ENCODE measurements at places on chromosomes 13 and 19.

- no peak for DNase-seq
These were observed 7.1 kb downstream of the ARID3A start for GRCh38 chr19:932648-933552.

GRCh38 chr13:106989876-106990275 is 421.9 kb upstream of the ARGLU1 start:
- DNase-seq, result no peak

GRCh38 chr19:27759896-27760295 is 1453.1 kb downstream of the UQCRFS1 start:
- DNase-seq, result no peak

DNA sequence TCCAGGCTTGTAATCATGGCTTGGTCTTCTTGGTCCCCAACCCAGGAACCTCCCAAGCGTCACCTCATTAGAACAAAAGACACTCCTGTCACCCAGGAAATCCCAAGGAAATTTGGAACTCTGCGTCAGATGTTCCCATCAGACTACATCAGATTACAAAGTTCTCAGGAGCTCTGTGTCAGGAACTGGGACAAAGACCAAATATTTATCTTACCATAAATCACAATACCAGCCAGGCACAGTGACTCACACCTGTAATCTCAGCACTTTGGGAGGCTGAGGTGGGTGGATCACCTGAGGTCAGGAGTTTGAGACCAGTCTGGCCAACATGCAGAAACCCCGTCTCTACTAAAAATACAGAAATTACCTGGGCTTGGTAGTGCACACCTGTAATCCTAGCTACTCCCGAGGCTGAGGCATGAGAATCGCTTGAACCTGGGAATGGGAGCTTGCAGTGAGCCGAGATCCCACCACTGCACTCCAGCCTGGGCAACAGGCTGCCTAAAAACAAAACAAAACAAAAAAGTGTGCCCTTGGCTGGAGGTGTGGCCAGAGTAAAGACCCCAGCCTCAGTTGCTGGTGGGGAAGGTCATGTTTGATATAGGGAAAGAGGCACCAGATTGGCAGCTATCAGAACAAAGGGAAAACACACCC is 16.7 kb upstream of the CCDC124 start:
- no peak for DNase-seq

DNA sequence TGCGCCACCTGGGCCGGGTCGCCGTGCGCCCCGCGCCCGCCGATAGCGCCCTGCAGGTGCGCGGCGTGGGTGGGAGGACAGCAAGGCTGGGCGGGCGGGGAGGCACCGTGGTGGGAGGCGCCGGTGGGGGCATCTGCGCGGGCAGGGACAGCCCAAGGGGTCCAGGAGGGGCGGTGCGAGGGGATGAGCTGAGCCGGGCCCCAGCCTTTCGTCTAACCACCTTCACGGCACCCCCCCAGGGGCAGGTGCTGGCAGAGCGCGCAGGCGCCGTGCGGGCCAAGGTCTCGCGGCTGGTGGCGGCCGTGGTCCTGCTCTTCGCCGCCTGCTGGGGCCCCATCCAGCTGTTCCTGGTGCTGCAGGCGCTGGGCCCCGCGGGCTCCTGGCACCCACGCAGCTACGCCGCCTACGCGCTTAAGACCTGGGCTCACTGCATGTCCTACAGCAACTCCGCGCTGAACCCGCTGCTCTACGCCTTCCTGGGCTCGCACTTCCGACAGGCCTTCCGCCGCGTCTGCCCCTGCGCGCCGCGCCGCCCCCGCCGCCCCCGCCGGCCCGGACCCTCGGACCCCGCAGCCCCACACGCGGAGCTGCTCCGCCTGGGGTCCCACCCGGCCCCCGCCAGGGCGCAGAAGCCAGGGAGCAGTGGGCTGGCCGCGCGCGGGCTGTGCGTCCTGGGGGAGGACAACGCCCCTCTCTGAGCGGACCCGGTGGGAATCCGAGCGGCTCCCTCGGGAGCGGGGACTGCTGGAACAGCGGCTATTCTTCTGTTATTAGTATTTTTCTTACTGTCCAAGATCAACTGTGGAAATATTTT is 3.1 kb downstream of the KISS1R start:
- DNase-seq, result peak; percentile 80

- no peak for DNase-seq
These were observed 43.8 kb downstream of the SERP2 start for GRCh38 chr13:44417446-44417845.

- DNase-seq, result peak; percentile 19
These were observed 23.1 kb downstream of the EPSTI1 start for GRCh38 chr13:42968906-42969305.

- no peak for DNase-seq
These were observed 27.9 kb downstream of the FAM124A start for GRCh38 chr13:51249770-51250741.

GRCh38 chr19:38781058-38781457 is 7.7 kb upstream of the LGALS7 start:
- DNase-seq, result no peak

GRCh38 chr19:1663852-1664251 is 11.4 kb upstream of the TCF3 start:
- no peak for DNase-seq

DNA sequence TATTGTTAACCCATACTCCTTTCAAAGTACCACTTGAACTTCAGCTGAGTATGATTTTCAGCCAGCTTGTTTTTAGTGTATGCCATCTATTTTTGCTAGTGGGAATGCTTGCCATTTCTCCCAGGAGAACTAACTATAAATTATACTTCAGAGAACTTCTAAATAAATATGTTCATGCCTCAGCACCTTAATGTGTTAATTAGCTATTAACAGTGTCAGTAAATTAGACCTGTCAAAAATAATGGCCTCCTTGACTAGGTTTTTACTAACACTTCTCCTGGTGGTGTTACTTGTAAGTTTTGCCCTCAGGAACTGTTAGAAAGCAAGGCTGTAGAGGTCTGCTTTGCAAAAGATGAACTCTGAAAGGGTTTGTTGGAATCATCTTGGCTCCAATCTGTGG is 4.5 kb downstream of the CLDN10 start:
- no peak for DNase-seq

- no peak for DNase-seq
These were observed 41.1 kb downstream of the CEACAM1 start for GRCh38 chr19:42487032-42487797.

DNA sequence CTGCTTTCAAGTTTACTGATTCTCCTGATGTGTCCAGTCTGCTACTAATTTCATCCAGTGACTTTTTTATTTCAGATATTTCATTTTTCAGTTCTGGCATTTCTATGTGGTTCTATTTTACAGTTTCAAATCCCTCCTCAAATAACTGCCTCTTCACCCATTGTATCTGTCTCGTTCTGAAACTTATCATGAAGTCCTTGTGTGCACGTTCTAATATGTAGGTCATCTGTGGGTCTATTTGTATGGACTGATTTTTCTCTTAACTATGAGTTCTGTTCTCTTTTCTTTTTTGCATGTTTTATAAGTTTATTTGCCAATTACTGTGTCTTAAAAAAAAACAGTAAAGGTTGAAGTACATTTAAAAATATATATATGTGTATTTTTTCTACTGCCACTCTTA is 43.3 kb downstream of the KCNC3 start:
- no peak for DNase-seq

DNA sequence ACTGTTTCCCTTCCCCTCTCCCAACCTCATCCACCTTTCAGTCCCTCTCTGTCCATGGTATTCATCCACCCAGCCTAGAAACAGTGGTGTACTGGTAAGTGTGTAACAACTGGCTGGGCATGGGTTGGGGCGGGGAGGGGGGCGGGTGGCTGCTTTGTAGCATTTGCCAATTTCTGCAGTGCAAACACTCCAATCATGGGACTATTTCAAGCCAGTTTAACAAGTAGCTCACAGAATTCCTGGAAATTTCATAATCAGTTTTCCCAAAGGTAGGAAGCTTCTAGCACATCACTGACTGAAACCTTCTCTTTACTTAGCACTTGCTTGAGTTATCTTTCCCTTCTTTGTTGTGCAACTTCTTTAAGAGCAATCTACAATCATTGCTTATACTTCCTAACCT is 100.8 kb upstream of the WASF3 start:
- DNase-seq, result no peak

DNA sequence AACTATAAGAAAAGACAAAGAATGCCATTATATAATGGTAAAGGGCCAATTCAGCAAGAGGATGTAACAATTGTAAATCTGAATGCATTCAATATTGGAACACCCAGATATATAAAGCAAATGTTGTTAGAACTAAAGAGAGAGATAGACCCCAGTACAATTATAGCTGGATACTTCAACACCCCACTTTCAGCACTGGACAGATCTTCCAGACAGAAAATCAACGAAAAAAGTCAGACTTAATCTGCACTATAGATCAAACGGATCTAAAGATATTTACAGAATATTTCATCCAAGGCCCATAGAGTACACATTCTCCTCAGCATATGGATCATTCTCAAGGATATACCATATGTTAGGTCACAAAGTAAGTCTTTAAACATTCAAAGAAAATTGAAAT is 194.6 kb upstream of the DACH1 start:
- DNase-seq, result no peak

GRCh38 chr19:46536391-46536790 is 40.7 kb upstream of the PNMA8B start:
- no peak for DNase-seq

DNA sequence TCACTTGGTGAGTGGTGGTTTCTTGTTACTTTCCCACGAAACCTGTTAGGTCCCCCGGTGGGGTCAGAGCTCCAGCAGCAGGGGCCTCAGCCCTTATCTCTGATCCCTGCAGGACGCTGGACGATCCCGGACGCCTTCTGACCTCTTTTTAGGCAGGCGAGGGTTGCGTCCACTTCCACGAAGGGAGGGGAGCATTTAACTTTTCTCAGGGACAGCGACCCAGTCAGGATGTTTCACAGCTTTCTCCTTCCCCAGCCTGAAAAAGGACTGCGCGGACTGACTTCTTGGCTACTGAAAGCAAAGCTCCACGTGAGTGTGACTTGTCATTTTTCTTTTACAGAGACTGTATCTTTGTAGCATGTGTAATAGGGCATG is 692 bp downstream of the ZNF234 start:
- no peak for DNase-seq

- DNase-seq, result peak; percentile 28
These were observed 1.8 kb downstream of the FGF14 start for GRCh38 chr13:102399791-102400674.

GRCh38 chr13:30362005-30362788 is 54.8 kb upstream of the KATNAL1 start:
- no peak for DNase-seq

DNA sequence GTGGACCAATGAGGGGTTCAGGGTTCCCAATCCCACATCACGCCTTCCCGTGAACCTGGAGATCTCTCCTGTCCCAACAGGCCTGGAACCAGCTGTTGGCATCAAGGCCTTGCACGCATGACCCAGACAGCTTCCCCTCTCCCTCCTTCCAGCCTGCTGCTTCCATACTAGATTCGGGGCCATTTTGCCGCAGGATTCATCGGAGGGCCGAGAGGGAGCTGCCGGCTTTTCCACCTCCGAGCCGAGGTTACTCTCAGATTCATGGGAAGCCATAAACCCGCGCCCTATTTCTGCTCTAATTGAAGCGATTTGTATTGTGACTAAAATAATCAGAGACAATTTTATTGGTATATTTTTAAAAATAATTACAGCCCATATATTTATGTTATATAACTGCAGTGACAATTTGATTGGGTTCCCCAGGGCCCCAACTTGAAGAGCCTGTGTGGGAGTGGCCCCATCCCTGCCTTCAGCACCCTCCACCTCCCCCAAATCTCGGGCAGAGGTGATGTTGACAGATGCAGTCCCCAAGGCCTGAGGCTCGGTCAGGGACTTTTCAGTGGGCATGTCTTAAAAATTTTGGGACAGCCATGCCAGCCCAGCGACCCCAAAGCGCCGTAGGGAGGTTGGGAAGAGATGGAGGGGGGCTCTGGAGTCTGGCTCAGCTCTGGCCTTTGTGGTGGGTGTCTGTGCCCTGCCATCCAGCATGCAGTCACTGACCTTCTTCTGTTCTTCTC is 30.8 kb upstream of the PEPD start:
- no peak for DNase-seq

DNA sequence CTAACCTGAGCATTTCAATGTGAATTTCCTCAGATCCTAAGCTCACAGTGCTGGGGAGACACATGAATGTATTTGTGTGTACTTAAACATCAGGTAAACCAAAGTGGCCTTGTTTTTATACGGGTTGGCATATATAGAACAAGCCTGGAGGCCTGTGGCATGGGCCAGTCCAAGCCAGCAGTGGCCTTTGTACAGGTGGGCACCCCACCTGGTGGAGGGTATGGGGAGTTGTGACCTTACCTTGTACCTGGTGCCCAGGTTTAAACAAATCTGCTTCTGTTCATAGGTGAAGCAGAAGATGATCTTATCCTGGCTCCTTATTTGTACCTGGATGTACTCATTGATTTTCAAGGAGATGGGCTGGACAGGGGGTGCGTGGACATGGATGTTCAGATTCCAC is 71.0 kb downstream of the ERICH6B start:
- no peak for DNase-seq

- no peak for DNase-seq
These were observed 115.3 kb downstream of the LRCH1 start for GRCh38 chr13:46668302-46668720.

DNA sequence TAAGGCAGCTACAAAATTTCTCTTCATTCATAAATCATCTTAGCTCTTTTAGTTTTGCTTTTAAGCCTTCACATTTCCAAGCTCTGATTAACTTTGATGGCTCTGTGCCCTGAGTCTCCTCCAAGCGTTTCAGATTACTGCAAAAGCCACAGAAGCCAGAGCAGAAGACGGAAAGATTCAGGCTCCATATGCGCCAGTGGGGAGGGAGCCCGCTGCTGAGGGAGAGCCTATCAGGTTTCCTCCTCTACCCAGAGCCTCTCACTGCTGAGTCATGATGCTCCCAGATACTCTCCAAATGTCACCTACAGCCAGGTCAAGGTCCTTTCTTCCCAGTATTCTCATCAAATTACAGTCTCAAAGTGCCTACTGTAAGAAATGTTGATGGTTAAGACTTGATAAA is 193.6 kb downstream of the RAP2A start:
- no peak for DNase-seq

GRCh38 chr19:18796239-18796638 is 5.1 kb upstream of the COMP start:
- no peak for DNase-seq

DNA sequence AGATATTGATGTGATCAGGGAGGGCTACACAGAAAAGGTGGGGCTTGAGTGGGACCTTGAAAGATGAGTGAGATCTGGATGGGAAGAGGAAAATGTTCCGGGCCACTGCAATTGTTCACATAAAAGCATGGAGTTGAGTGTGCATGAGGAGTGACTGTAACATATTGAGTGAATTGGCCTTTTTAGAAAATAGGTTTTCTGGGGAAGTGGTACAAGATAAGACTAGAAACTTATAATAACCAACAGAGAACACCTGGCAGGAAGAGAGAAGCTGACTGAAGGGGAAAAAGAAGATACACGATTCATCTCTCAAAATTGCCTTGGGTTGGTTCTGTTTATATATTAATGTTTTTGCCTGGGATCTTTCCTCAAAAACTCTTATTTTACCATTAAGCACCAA is 32.2 kb downstream of the SLC10A2 start:
- DNase-seq, result no peak

- no peak for DNase-seq
These were observed 22.1 kb downstream of the WTIP start for GRCh38 chr19:34503531-34504272.
